ENCODE measurements at places on chromosomes 2 and 18.

DNA sequence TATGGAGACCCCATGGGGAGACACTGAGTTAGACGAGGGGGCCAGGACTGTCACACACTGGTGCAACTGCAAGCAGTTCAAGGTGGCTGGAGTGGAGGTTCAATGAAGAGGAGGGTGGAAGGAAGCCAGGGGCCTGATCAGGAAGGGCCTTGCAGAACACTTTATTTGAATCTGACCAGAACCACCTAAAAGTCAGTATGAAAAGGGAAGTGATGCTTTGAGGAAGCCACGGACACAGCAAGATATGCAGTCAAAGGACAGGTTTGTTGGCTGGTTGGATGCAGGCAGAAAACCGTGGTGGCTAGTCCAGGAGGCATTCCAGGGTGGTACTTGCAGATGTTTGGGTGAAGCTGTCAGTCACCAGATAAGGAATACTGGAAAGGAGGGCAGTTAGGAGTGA lies 3.5 kb upstream of the FAM124B start:
- DNase-seq: no peak

- no peak for DNase-seq
Observed at GRCh38 chr18:42281124-42281523, 326.1 kb downstream of the PIK3C3 start.

DNA sequence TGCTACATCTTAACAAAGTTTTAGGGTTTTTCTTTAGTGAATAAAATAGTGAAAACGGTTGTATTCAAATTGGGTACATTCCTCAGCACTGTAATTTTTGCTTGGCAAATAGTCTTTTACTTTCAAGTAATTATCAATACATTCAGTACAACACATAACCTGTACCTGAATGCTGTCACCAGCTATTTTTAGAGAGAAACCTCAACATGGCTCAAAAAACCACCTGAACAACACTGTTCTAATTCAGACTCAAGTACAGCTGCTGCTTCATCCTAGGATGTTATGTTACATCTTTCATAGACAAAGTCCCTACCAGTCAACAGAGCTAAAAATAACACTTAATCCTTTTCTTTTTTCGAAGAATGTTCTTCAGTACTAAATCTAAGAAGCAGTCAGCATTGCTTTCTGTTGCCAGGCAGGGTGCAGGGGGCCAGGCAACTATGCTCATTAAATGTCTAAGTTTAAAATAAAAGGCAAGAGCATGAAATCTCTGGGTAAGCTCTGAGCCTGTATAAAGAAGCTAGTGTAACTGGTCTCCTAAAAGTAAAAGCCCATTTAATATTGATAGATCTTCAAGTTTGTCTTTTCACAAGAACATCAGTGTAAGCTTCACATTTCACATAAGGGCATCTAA lies 20.5 kb downstream of the PDIA6 start:
- no peak for DNase-seq

- DNase-seq: no peak
Observed at GRCh38 chr2:203690117-203690431, 16.4 kb upstream of the CD28 start.

DNA sequence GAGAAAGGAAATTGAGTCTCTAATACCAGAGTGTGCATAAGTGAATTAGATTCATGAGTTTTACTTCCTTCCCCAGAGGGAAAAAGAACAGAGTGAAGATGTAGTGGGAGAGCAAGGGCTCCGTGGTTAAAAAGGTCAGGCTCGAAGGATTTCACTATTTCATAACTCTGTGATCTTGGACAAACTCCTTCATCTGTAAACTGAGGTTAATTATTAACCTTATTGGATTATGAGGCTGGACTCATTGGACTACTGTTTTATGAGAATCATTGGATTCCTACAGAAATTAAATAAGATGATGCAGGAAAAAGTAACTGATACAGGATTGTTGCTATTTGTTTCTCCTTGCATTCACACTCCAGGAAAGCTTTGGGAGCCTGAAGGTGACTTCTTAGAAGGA lies 45.0 kb downstream of the SRD5A2 start:
- DNase-seq: no peak

GRCh38 chr18:49273241-49273880 lies 187.1 kb downstream of the DYM start:
- DNase-seq: no peak

DNA sequence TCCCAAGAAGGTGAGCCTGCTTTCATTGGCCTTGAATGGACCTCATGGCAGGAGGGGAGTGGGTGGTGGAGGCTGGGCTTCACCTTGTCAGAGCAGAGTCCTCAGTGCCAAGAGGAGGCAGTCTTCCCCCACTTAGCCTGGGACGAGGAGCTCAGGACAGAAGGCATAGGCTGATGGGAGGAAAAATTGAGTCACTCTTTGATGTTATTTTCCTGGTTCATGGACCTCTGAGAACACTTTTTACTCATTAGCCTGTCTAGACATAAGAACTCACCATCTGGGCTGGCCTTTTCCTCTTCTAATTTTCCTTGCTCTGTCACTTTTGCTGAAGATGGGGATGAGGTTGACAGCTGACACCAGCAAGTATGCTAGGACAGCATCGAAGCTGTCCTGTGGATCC lies 225.7 kb upstream of the TNP1 start:
- no peak for DNase-seq

DNA sequence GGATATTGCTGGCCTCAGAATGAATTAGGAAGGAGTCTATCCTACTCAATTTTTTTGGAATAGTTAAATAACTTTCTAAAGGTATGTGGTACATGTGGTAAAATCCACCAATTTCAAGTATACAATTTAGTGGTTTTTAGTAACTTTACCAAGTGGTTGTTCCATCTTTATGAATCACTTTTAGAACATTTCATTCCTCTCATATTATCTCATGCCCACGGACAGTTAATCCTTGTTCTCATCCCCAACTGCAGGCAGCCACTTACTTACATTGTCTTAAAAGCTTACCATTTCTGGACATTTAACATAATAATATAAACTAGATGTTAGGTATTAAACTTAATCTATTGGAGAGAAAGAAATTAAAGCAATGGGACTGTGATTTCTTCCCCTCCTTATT lies 146.3 kb upstream of the ZC3H15 start:
- no peak for DNase-seq

DNA sequence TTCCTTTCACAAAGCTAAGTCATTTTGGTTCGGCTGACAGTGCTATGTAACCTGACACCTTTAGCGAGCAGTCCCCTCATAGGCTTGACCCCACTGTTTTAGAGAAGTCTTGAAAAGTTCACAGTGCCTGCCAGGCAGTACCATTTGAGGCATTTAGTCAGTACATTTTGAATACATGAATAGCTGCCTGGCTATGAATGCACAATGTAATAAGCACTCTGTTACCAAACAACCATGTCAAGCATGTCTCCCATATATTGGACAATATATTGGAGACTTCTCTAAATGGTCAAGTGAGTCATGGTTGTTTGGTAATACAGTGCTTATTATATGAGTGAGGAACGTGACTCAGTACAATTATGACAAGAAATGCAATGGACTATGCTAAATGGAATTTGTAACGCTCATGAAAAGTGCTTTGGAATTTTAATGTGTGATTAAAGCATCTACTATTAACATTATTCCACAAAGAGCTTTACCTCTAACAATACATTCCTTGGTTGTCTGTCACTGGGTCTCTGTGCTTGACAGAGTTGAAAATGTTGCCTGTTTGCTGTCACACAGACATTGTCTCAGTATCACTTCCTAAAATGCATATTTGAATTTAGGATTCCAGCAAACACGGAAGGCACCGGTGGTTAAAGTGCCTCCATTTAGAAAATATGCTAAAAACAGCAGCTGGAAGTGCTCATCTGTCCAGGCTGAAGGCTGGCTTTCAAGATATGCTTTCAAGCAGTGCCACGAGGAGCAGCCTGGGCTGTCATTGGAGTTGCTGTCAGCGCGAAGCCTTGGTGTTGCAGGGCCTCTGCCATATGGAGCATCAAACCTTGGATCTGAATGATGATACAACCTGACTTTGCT lies 458.6 kb downstream of the FBXO15 start:
- no peak for DNase-seq

GRCh38 chr18:4004183-4004829 lies 450.8 kb downstream of the DLGAP1 start:
- DNase-seq: no peak

DNA sequence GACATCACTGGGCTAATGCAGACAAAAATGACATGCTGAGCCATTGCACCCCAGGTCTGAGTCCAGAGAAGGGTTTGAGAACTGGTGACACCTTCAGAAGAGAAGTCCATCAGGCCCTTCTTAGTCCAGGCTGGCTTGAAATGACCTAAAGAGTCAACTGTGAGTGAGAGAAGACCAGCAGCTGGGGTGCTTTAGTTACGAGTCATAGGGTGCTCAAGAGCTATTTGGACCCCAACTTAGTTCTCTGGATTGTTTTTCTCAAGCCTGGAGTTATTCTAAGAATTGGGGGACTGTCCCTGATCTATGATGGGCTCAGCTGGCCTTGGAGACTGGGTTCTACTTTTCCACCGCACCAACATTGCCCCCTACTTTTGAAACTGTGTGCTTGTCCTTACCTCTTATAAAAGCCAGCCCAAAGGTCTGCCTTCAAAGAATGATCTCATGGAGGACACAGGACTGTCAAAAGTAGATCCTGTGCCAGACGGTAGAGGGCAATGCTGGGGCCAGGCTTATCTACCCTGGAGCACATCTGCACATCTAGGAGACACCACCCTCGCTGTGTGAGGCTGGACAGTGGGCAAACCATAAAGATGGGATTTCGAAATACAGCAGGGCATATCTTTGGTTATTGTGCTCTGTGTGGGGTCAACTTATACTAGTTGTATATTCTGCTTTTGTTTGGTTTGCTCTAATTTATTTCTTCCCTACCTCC lies 333.0 kb upstream of the SLC14A2 start:
- no peak for DNase-seq

DNA sequence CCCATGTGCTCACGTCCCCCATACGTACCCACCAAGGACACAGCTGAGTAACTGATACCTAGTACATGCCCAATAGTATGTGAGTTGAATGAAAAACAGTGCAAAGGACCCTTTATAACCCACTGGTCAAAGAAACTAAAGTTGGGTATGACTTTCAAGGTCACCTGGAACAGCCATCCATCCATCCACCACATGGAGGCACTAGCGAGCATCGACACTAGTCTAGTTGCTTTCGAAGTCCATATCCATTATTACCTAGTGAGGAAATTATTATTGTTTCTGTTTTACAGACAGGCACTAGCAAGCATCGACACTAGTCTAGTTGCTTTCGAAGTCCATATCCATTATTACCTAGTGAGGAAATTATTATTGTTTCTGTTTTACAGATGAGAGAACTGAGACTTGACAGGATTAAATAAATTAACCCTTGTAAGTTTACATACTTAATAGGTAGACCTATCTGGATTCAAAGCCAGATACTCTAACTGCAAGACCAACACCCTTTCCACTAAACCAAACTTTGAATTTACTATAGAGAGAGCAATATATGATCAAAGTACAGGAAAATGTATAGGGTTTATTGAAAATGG lies 233.7 kb downstream of the METTL4 start:
- no peak for DNase-seq

GRCh38 chr2:222745836-222746559 lies 74.5 kb downstream of the MOGAT1 start:
- DNase-seq: no peak

DNA sequence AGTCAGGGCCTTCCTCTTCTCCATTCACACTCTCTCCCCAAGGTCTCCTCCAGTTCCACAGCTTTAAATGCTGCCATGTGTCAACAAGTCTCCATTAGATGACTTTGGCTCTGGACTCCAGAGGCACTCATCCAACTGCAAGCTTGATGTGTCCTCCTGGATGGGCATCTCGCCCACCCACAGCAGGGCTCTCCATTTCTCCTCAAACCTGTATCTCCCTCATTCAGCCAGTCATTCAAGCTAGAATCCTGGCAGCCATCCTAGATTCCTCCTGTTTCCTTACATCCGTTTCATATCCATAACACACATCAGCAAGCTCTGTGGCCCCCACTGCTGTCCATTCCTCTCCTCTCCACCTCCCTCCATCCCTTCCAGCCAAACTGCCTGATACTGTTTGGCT lies 88.4 kb upstream of the AFF3 start:
- no peak for DNase-seq

DNA sequence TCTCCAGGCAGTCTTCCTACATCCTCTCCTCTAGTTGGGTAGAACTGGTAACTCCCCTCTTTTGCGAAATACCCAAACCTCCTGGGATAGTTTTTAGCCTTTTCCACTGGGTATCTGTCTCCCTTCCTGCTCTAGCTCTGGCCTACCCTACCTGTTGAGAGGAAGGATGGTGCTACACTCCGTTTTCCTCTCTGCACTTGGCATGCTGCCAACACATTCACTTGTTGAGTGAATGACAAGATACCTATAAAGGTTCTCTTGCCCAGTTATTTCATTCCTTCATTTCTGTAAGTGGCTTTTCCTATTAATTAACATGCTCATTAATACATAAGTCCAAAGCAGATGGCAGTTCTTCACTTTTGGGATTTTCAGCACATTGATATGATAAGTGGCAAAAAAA lies 293.8 kb downstream of the CNTNAP5 start:
- no peak for DNase-seq

DNA sequence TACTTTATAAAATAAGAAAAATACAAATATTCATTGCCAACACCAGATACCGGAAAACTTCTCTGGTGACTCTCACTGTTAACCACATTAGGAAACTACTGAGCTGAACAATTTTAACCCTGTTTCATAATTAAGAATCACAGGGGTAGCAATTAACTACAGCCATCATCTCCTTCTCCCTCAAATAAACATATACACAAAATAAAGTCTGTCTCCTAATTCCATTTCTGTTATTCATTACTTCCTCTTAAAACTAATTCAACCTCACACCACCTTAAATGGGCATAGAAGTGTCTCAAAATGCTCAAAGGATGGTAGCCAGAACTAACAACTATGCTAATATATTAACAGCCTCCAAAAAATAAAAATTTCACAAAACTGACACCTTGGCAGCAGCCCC lies 60.7 kb downstream of the ACVR1 start:
- no peak for DNase-seq

DNA sequence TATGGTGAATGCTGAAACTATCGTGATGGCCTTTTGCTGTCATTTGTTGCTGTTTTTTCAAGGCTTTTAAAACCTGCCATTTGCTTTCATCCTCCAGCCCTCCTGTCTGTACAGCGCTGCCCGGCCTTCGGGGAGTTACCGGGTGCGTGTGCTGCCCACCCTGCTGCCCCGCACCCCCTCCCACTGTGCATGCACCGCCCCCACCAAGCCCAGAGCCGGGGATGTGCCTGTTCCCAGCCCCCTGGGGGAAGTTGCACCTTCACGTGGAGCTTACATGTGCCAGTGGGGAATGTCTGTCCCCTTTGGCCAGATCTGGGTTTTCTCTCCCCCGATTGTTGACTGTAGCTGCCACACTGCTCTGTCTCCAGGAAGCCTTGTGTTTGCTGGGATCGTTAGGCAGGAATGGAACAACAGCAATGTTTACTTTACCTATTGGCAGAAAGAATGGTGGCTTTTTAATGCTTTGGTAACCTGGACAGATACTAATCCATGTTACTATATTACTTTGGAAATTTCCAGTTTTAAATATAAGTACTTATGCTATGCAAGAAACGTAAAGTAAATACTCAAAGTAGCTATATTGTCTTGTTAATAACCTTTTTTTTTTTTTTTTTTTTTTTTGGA lies 64.8 kb upstream of the RBM44 start:
- DNase-seq: no peak

GRCh38 chr2:165164201-165164600 lies 39.6 kb downstream of the SCN3A start:
- no peak for DNase-seq
